Activated B cell treated with CpG ODN at 0.5 μM for 24 hours (primary cell): ENCODE measurements at places on chromosomes 6 and 20. TPM values are rescaled to one million over a fixed set of nuclear protein-coding genes. Genes with fewer than 3 reads are reported as not detected.
A peak's percentile ranks its signal among the peaks of the same experiment; 100 is the strongest.

- DNase-seq = no peak
These were observed 327.3 kb upstream of the HSF2 start for GRCh38 chr6:122072014-122072647.

DNA sequence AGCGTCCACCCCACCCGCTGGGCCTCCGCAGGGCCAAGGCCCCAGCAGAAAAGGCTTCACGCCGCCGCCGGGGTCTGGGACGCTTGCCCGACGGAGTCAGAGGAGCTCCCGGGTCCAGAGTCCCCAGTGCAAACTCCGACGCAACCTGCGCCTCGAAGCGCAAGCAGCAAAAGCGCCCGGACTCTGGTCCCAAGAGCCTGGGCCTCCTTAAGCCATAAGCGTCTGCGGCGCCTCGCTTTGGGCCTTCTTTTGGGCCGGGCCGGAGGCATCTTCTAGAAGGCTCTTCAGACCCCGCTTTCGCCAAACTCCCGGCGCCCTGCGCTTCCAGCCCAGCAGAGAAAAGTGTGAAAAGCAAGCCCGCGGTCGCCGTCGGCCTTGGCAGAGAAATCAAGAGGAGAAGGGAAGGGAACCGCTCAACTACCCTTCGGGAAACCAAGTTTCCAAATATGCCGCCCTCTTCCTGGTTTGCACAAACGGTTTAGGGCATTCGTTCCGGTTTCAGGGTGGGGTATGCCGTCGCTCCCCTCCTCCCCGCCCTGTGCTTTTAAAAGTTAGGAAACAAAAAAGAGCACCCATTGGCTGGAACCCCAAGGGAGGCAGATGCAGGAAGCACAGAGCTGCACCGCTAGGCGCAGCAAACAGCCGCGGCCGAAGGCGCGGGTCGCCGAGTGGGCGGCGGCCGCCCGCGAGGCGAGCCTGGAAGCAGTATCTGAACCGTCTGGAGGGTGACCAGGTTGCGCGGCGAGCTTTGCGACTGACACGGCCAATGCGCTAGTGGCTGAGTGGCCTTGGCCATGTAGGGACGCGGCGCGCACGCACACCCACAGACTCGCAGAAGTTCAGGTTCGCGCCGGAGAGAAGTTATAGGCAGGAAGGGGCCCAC is 1.2 kb downstream of the TBX18 start:
- no peak for DNase-seq

GRCh38 chr20:24705486-24705885 is 236.1 kb downstream of the SYNDIG1 start:
- DNase-seq = no peak

DNA sequence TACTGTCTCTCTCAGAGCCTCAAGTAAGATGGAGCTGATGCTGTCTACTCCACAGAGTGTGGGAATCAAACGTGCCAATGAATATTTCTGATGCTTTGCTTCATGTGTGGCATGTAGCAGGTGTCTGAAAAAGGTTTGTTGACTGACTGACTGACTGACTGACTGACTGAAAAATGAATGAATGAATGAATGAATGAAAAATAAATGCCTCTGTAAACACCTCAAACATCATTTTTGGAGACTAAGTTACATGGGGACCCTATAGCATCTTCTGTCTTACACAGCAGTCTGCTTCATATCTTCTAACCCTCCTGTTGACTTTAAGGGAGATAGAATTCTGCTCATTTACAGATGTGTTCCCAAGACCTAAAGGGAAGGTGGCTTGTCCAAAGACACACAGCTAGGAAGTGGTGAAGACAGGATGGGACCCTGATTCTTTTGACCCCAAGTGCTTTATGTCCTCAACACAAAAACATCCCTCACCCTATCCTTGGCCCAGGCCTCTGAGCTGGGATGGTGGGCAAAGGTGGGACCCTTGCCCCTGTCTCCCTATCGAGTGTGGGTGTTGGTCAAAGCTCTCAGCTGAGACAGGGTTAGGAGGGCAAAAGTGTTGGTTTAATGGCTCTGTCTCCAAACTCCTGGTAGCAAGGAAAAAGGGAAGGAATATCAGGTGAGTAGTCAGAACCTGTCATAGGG is 104.4 kb downstream of the TOX2 start:
- no peak for DNase-seq

DNA sequence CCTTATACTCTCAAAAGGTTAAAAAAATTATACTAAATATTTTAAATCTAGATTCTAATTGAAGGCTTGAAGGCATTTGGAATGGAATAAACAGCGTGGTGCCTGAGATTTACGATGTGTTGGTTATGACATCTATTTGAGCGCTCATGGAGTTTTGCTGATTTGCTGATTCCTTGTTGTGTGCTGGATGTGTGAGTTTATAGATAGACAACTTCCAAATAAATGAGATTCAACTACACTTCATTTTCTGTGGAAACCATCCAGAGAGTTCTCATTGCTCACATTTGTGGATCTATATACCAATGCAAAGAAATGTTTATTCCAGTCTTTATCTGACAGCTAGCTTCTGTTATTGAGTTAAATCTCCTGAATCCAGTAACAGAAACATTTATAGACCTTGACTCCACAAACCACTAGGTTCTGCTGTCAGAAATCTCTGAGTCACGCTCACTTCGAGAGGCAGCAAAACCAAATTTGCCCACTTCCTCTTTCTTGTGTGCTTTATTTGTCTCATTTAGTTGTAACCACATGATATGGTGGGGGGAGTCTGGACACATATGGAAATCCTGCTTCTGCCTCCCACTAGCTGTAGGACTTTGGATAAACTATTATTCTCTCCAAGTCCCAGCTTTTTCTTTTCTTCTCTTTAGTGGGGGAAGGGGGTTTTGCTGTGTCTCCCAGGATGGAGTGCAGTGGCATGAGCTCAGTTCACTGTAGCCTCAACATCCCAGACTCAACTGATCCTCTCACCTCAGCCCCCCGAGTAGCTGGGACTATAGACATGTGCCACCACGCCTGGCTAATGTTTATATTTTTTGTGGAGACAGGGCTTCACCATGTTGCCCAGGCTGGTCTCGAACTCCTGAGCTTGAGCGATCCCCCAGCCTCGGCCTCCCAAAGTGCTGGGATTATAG is 54.5 kb downstream of the IPCEF1 start:
- no peak for DNase-seq

- peak; percentile 73 for DNase-seq
These were observed 2.9 kb downstream of the EEF1A2 start for GRCh38 chr20:63495741-63496595.

DNA sequence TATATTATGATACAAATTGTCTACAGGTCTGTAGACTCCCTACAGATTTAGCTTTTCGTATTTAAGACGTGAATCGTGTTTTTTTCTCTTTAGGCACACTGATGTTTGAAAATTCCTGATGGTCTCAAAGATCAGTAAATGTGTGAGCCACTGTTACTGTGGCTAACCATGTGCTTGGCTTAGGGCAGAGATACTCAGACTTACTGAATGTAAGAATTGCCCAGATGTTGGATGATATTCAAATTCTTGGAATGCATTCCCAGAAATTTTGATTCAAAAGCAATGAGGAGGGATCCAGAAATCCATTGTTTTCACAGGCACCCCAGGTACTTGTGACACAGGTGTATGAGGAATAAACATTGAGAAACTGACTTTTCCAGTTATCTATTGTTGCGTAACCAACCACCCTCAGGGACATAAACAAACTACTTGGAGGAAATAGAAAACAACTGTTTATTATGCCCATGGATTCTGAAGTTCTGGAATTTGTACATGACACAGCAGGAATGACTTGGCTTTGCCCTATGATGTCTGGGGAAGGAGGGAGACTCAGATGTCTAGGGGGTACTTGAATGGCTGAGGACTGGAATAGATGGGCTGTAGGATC is 339.6 kb upstream of the CITED2 start:
- DNase-seq = no peak

HLA-DMA gene
- total RNA-seq = 371 and 387 TPM in 2 replicates

DNA sequence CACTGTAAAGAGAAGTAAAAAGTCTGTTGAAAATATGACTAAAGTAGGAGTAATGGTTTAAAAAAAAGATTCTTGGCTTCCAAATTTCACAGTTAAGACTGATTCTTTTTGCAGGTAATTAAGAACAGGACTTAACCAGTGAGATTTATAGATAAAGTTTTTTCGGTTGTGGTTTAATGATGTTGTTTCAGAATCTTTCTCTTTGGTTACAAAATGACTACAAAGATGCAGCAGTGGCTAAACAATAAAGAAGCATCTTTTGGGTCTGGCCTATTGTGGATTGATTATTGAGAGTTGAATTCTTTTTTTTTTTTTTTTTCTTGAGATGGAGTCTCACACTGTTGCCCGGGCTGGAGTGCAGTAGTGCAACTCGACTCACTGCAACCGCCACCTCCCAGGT is 109.7 kb downstream of the AKAP7 start:
- no peak for DNase-seq

- no peak for DNase-seq
These were observed 66.5 kb downstream of the KCNS1 start for GRCh38 chr20:45034436-45034835.

- no peak for DNase-seq
These were observed 148.5 kb downstream of the PHACTR3 start for GRCh38 chr20:59752704-59753460.

GLP1R gene
- total RNA-seq = not detected in 2 replicates

DNA sequence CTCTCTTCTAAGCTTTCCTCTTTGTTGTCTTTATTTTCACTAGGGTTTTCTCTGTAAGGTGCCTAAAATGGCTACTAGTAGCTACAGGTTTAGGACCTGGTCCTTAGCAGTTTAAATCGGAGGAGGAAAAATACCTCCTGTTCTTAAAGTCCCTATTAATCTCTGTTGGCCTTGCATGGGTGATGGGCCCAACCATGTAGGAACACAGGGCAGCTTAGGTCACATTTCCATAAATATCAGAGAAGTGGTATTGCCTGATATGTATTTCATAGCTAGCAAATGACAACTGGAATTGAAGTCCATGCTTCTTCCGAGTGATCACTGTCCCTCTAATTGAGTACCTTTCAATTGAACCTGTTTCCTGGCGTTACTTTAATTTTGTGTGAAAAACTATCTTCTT is 70.0 kb downstream of the LAMA2 start:
- DNase-seq = no peak

- DNase-seq = no peak
These were observed 153.2 kb upstream of the TOP1 start for GRCh38 chr20:40875116-40876085.

DNA sequence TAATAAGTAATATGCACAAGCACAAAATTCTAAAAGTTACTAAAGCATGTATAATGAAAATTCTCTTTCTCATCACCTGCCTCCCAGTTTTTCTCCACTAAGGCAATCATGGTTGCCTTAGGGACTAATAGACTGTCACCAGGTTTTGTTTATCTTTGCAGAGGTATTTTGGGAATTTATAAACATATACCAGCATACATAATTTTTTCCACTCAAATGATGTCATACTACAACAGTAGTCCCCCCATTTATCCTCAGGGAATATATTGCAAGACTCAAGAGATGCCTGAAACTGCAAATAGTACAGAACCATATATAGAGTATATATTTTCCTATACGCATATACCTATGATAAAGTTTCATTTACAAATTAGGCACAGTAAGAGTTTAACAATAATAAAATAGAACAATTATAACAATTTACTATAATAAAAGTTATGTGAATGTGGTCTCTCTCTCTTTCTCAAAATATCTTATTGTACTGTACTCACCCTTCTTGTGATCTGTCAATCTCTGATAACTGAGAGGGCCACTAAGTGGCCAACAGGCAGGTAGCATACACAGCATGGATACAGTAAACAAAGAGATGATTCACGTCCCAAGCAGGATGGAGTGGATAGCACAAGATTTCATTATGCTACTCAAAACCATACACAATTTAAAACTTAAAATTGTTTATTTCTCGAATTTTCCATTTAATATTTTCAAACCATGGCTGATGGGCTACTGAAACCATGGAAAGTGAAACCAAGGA is 19.7 kb downstream of the RBL1 start:
- DNase-seq = no peak

- DNase-seq = no peak
These were observed 64.8 kb downstream of the INSM1 start for GRCh38 chr20:20432618-20433286.

GRCh38 chr6:52541135-52541534 is 35.7 kb downstream of the TRAM2 start:
- DNase-seq = no peak

DNA sequence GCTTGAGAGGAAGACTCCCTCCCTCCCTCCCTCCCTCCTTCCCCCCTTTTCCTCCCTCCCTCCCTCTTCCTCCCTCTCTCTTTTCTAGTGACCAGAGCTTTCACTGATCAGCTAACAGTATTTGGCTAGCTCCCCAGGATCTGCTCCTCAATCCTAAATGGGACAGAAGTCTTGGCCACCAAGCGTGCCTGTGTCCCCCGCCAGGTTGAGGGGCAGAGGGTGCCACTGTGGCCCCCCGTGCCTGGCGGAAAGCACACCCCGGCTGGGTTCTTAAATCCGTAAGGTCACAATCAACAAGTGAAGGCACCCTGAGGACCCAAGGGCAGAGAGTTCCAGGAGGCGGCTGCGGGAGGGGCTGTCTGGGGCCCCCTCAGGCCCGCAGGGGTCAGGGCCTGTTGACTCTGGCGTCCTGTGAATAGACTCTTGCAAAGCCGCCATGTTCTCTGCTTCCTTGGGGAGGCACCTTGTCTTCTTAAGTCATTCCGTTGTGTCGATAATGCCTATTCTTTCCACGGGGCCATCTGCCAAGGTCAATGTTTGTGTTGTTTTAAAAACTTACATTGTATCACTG is 38.9 kb upstream of the STX16 start:
- DNase-seq = no peak

RAET1L gene
- total RNA-seq = not detected in 2 replicates

DNA sequence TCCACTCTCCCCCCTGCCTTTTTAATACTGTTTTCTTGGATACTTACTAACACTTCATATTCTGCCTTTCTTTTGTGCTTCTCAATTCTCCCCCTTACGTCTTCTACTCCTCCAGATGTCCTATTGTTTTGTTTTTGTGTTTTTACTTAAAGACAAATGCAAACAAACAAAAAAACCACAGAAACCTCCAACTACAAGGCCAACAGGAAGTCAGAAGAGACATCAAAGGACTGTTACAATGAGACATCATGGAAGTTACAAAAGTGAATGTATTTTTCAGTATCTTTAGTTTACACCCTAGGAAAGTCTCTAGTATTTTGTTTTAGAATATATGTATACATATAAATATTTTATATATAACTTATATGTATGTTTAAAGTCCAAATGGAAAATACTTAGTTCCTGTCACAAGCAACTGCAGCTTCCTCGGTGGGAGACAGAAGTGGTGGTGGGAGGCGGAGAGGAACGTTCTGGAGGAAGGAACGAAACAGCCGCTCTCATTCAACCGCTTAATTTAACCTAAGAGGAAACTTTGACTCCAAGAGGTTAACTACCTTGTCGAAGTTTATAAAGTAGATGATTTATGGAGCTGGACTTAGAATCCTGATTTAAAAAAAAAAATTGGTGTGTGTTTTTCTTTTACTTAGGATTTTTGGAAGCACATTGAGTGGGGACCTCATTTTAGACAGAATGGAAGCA is 168.9 kb upstream of the PDE10A start:
- DNase-seq = no peak

GRCh38 chr20:62893700-62894099 is 32.1 kb upstream of the TCFL5 start:
- no peak for DNase-seq

- DNase-seq = no peak
These were observed 26.5 kb downstream of the ULBP1 start for GRCh38 chr6:149990212-149990660.

GRCh38 chr20:38970302-38970701 is 8.2 kb downstream of the DHX35 start:
- DNase-seq = no peak
